ENCODE measurements at places on chromosomes 2 and 18. TPM values are rescaled to one million over a fixed set of nuclear protein-coding genes. Genes with fewer than 3 reads are reported as not detected.

GRCh38 chr2:40783704-40784103 is 331.8 kb upstream of the SLC8A1 start:
- no peak overlapping the region for H3K27ac ChIP-seq
- H3K4me1 ChIP-seq, result no peaks in the 10 kb centered on the region
- DNase-seq, result no peak
- H3K4me3 ChIP-seq, result no peak overlapping the region

The DSG2 gene
- 13.9 TPM for total RNA-seq

The CPS1 gene
- total RNA-seq, result 930 TPM

DNA sequence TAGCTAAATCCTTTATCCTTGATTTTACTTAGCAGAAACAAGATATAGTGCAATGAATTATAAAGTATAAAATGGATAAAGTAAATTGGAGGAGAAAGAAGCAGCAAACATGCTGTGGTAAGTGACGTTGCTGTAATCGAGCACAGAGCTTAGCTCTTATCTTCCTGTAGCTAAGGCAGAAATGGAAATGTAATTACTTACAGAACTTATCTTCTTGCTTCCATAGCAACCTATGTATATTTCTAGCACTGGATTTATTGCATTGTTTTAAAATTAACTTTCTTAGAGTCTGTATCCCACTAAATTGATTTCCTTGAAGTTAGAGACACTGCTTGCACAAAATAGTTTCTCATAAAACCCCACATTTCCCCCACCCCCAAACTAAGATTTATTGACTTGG is 130.6 kb upstream of the MC4R start:
- H3K4me3 ChIP-seq, result no peak overlapping the region
- H3K27ac ChIP-seq, result no peak overlapping the region
- DNase-seq, result no peak

GRCh38 chr2:151347294-151347693 is 10.1 kb upstream of the TNFAIP6 start:
- H3K36me3 ChIP-seq, result no peaks in the 10 kb centered on the region
- H3K4me1 ChIP-seq, result no peaks in the 10 kb centered on the region
- no peak overlapping the region for H3K27ac ChIP-seq
- no peak overlapping the region for H3K4me3 ChIP-seq

DNA sequence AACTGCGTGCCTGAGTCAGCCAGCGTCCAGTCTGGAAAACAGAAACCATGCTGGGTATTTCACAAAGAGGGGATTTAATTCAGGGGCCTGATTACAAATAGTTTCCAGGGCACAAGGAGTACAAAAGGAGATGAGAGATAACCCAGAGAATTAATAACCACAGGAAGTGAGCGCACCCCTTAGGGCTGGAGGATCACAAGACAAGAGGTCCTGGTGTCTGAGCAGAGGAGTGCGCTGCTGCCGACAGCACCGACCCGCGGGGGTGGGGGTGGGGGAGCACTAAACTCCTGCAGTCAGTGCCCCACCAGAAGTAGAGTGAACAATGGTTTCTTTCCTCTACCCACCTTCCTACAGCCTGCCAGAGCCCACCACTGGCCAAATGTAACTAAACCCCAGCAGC is 20.8 kb upstream of the MAL start:
- no peaks in the 10 kb centered on the region for H3K27me3 ChIP-seq
- no peaks in the 10 kb centered on the region for H3K4me1 ChIP-seq
- no peak for DNase-seq
- no peak overlapping the region for H3K27ac ChIP-seq
- H3K4me3 ChIP-seq, result no peak overlapping the region

DNA sequence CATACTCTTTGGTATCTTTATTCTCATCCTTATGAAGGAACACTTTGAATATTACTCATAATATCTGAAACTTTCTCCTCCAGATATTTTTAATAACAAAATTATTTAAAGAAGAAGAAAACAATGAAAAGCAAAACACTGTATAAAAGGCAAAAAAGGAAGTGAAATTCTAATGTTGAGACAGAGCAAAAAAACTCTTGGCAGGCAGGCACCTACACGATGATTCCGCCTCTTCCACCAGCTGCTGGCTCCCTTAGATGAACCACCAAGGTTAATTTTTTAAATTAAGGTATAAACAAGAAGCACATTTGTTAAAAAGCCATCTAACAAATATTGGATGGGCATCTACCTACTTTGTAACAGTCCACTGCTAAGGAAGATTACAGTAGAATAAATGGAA is 434.7 kb downstream of the EPHA4 start:
- no peaks in the 10 kb centered on the region for H3K4me1 ChIP-seq
- no peaks in the 10 kb centered on the region for H3K36me3 ChIP-seq
- no peak for DNase-seq
- no peaks in the 10 kb centered on the region for H3K27me3 ChIP-seq

DNA sequence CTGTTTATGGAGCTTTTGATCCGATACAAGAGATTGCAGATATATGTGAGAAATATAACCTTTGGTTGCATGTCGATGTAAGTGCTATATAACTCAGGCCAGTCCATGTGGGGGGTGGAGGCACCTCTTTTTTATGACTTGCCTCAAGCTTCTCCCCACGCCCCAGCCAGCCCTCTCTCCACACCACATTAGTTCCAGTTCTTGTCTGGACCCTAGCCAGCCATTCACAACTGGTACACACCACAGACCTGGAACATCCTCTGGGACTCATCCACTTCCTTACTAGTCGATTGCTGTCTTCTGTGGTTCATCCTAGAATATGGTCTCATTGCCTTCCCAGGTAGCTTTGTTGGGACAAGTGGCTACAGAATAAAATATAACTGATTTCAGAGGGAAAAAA is 31.0 kb downstream of the GAD1 start:
- no peak for DNase-seq
- no peak overlapping the region for H3K4me3 ChIP-seq
- no peaks in the 10 kb centered on the region for H3K27me3 ChIP-seq
- no peaks in the 10 kb centered on the region for H3K36me3 ChIP-seq
- no peak overlapping the region for H3K27ac ChIP-seq

DNA sequence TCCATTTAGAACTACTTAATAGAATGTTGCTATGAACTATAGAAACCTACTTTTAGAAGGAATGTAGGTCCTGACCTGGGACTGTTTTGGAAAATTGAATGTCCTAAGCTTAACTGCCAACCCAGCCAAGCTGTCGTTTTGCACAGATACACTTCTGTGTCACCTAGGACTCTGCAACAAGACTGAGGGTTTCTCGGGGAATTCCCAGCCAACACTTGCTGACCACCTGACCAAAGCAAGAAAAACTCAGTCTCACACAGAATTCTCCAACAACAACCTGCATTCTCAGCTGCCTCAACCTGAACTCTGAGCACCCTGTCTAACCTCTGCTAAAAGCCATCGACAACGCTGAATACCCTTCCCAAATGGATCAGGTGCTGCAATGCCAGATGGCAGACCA is 128.2 kb downstream of the SS18 start:
- H3K36me3 ChIP-seq, result no peaks in the 10 kb centered on the region
- no peak for DNase-seq
- H3K27me3 ChIP-seq, result no peaks in the 10 kb centered on the region
- H3K27ac ChIP-seq, result no peak overlapping the region

The RPS27A gene
- 555 TPM for total RNA-seq

DNA sequence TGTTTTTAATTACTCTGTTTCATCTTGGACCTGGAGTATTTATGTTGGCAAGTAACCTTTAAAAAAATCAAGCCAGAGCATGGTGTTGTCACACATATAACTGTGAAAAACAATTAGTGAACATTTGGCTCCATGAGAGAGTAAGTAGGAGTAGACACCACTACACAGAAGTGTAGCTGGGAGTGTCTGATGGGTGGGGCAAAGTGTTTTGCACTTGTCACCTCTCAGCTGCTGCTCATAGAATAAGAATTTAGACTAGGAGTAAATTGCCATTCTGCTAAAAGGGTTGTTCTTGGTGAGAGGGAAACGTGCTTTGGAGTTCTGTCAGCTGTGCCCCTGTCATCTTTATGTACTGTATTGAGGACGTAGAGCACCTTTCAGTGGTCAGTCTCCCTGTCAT is 114.5 kb downstream of the TTC27 start:
- H3K4me1 ChIP-seq, result peaks cover 6% of the 10 kb centered on the region
- no peak for DNase-seq
- peaks cover 4% of the 10 kb centered on the region for H3K36me3 ChIP-seq
- no peaks in the 10 kb centered on the region for H3K27me3 ChIP-seq
- H3K4me3 ChIP-seq, result no peak overlapping the region
- H3K27ac ChIP-seq, result no peak overlapping the region

All from liver (tissue), 10 donors.